Activated CD4-positive, alpha-beta T cell treated with anti-CD3 and anti-CD28 coated beads, Interleukin-2, amount 10 ng/mL, durations not matched to agents 7 days and 5 days (primary cell): ENCODE measurements at places on chromosomes 1 and 21. TPM values are rescaled to one million over a fixed set of nuclear protein-coding genes. Genes with fewer than 3 reads are reported as not detected.
A peak's percentile ranks its signal among the peaks of the same experiment; 100 is the strongest.

GRCh38 chr1:100597061-100597741, 59.3 kb downstream of the GPR88 start:
- no peak for DNase-seq

- DNase-seq: no peak
Observed at GRCh38 chr1:88029142-88029541, 654.9 kb upstream of the PKN2 start.

DNA sequence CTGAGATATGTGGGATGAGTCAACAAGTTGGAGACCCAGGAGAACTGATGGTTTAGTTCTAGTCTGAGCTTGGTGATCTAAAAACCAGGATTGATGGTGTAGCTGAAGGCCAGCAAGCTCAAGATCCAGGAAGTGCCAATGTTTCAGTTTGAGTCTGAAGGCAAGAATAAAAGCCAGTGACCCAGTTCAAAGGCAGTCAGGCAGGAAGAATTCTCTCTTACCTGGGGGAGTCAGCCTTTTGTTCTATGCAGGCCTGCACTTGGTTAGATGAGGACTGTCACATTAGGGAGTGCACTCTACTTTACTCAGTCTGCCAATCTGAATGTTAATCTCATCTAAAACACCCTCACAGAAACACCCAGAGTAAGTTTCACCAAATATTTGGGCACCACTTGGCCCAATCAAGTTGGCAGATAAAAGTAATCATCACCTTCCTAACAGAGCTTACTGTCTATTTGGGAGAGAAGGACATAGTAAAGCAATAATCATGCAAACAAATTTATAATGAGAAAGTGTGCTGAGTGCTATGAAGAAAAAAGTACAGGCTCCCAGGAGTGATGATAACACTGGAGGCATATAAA, 63.4 kb downstream of the TSEN15 start:
- DNase-seq: no peak

Gene P3R3URF
- not detected for total RNA-seq

DNA sequence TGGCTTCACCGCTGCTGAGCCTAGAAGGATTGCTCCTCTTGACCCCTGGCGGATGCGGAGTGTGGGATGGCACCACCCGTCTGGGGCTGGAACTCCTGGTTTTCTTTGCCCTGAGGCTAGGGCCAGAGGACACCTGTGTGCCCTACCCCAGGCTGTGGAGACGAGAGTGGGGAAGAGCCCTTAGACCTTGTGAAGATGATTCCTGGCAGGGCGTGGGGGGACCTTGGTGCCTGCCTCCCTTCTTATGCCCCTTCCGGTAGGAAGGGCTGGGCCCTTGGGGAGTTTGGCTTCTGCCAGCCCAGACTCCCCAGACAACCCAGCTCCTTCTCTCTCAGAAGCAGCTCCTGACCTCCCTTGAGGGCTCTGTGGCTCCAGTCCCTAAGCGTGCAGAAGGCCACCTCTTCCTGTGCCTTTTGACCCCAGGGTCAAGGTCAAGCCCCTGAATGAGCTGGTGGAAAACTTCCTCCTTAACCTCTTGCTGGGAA, 891 bp downstream of the RPS6KA1 start:
- DNase-seq: no peak

GRCh38 chr21:46297338-46298271, 11.5 kb downstream of the YBEY start:
- DNase-seq: no peak

Gene BATF3
- 14.0 TPM for total RNA-seq

Gene KCNK2
- not detected for total RNA-seq

- no peak for DNase-seq
Observed at GRCh38 chr1:160494620-160495019, 28.4 kb downstream of the SLAMF6 start.

Gene DYRK3
- 4.0 TPM for total RNA-seq

DNA sequence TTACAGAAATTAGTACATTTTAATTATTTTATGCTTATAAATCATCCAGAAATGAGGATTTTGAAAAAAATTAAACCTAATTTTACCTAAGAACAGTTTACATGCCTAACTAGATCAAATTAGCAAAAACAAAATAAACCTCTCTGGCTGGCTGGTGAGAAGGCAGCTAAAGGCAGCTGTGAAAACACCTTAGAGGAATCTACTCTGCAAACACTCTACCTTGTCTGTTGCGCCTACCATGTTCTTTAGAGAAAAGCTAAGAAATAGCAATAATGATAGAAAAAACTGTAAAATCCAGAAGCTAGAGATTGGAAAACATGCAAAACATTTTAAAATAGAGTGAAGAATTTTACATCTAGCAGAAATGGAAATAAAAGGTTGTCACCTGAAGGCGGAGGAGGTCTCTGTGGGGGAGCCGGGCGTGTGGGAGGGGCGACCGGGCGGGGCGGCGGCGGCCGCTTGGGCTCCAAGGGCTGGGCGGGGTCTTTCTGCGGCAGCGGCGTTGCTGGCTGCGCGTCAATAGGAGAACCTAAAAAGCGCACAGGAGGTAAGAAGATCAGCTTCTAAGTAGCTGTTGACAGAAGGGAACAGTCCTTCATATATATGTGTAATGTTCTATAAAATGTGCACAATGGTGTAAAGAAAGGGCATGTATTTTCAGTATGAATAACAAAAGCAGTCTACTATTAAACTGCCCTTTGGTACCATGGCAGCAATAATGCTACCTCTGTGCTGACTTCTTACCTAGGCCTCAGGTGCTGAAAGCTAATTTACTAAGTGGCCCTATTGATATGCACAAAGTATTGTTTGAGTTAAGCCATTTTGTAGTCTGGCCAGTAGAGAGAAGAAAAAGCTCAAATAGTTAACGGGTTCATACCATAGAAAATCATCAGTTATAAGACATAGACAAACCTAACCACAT, 33.3 kb upstream of the CFAP298 start:
- no peak for DNase-seq

DNA sequence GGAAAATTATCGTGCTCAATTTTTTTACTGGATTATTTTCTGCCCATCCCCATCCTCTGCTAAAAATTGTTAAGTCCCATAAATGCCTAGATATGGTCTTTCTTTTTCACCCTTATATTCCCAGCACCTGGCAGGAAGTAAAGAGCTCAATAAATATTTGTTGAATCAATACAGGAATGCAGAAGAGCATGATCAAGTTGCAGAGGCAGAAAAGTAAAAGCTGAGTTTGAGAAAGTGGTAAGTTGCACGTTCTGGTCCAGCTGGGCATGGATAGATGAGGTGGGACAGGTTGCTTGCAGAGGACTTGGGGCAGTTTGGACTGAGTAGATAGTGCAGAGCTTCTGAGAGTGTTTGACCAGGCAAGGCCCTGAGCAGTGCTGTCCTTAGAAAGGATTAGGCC, 40.1 kb downstream of the ZNF281 start:
- no peak for DNase-seq

Gene CAPZB
- total RNA-seq: 529 TPM

GRCh38 chr1:99218999-99219398, 45.3 kb upstream of the PLPPR4 start:
- DNase-seq: no peak

GRCh38 chr1:150566589-150567340, 12.6 kb downstream of the MCL1 start:
- DNase-seq: no peak

GRCh38 chr1:15848143-15848928, 829 bp downstream of the SPEN start:
- DNase-seq: peak; percentile 58

DNA sequence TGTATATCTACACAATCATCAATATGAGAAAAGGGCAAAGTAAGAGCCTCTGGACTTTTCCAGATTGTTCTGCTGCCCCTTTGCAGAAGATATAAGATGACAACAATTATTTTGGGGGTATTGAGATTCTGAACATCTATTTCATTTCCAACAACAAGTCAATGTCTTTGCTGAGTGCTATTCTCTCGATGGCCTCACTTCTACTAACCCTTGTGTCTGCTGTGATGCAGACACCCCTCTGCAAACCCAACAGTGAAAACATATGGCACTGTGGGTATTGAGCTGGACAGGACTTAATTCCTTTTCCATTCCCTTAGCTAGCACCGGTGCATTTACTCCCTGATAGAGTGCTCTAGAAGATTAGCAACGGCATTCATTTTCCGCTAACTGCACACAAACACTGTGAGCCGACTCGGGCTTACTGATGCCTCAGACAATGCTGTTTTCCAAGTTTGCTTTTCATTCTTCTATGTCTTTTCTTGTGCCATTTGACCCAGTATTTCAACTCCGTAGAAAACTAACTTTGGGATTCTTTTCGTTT, 33.4 kb upstream of the SMYD2 start:
- DNase-seq: no peak

DNA sequence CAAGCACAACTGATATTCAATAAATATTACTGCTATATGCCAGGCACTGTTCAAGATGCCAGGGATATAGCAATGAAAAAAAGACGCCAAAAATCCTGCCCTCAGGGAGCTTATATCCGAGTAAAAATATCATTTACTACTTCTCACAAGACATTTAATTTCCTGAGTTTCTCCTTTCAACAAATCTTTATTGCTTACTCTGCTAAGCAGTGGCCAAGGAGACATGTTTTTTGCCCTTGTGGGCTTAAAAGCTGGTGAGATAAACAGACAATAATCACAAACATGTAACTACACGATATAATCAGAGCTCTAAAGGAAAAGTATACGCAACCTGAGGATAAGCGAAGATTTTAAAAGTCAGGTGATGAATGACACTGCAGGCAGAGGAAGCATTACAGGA, 19.5 kb downstream of the TGFBR3 start:
- no peak for DNase-seq

Gene HHAT
- total RNA-seq: 1.3 TPM
